ENCODE measurements at places on chromosomes 3 and 15.
A peak's percentile ranks its signal among the peaks of the same experiment; 100 is the strongest.

- no peak for DNase-seq
Observed at GRCh38 chr15:61752001-61752400, 308.2 kb downstream of the VPS13C start.

- no peak for DNase-seq
Observed at GRCh38 chr3:131535596-131535995, 32.8 kb upstream of the MRPL3 start.

- peak; percentile 77 for DNase-seq
Observed at GRCh38 chr3:129606636-129607390, at the start of gene PLXND1. PLXND1 (minus strand) TSS chr3:129606676; CDS start chr3:129606639, 37 bp downstream.

- no peak for DNase-seq
Observed at GRCh38 chr3:94294806-94295205, 231.9 kb downstream of the NSUN3 start.

- DNase-seq = peak; percentile 29
Observed at GRCh38 chr3:169618894-169619792, 44.4 kb downstream of the MECOM start.
